ENCODE measurements at places on chromosomes 5 and 9.

- no peak for DNase-seq
Observed at GRCh38 chr9:10613419-10613818, 617 bp upstream of the PTPRD start.

GRCh38 chr5:56481428-56482357, 248.6 kb upstream of the ANKRD55 start:
- DNase-seq: no peak

- DNase-seq: no peak
Observed at GRCh38 chr5:173317091-173317730, 11.0 kb downstream of the STC2 start.

- no peak for DNase-seq
Observed at GRCh38 chr5:164188733-164189148, 683.3 kb downstream of the MAT2B start.

DNA sequence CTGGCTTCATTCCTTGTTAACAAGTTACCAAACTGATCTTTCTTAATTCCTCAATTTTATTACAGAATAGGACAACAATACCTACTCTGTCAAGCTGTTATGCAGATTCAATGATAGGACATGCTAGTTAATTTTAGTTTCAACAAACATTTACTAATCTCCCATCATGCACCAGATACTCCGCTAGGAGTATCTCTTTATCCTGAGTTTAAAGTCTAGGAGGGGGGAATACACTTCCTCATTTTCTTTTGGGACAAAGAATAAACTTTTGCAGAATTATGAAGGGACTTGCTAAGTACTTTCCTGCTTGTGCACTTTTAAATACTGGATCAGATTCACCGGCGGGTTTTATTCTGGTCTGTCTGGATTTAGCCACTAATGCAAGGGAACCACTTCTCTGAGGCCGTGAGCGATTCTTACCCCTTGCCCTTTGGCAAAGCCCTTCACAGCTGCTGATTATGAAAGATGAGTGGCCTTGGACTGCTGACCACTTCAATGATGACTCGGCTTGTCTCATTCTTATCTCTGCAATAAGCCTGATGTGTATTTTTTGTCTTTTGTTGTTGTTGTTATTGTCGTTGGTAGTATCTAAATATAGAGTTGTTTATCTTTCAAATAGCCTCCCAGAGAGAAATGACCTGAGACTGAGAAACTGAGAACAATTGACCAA, 73.9 kb downstream of the RMI1 start:
- no peak for DNase-seq

DNA sequence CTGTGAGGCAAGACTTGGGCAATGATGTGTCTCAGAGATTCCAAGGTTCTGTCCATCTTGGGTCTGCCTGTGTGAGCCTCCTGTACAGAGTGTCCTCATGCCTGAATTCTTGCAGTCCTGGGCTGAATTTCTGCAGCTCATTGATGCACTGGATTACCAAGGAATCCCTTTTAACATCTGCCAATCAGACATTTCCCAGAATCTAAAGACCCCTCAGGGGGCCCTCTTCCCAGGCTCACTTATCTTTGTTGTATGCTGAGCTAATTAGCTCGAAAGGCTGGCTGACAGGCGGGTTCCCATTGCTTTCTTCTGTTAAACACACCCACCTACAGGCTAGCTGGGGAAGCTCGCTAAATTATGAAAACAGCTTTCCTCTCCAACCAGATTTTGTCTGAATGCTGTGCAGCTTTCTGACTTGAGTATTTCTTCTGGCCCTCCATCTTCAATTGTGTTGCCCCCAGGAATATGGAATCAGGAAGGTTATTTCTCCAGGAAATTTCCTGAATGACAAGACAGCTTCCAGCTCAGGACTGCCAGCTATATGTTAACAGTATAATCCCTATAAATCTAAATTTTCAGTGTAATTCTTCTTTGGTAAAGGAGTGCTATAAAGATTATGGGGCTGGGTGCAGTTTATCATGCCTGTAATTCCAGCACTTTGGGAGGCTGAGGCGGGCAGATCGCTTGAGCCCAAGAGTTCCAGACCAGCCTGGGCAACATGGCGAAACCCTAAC, at the start of gene LIX1:
LIX1 (minus strand) TSS at position 91 of the 734 bp plus-strand sequence; CDS start at position 56, 35 bp downstream.
- peak; percentile 46 for DNase-seq

GRCh38 chr5:38745836-38746732, 99.7 kb upstream of the OSMR start:
- DNase-seq: no peak

- DNase-seq: no peak
Observed at GRCh38 chr9:35835766-35836165, 6.7 kb downstream of the TMEM8B start.

GRCh38 chr9:114662081-114662989, 4.7 kb upstream of the TEX53 start:
- DNase-seq: peak; percentile 26

DNA sequence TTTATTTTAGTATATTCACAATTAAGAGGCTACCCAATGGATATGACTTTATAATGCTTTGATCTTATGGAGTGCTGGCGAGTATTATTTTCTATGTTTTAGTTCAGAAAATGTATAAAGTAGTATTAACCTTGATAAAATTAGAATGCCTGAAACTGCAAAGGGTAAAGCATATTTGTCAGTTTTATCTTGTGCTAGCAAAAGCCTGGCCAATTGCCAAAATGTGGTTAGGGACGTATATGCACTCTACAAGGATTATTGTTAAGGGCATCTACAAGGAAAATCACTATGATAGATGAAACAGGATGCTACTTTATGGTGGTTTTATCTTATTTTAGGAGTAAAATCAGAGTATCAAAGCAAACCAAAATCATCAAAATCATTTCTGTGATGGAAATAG, 281.7 kb downstream of the CCDC171 start:
- DNase-seq: peak; percentile 31

DNA sequence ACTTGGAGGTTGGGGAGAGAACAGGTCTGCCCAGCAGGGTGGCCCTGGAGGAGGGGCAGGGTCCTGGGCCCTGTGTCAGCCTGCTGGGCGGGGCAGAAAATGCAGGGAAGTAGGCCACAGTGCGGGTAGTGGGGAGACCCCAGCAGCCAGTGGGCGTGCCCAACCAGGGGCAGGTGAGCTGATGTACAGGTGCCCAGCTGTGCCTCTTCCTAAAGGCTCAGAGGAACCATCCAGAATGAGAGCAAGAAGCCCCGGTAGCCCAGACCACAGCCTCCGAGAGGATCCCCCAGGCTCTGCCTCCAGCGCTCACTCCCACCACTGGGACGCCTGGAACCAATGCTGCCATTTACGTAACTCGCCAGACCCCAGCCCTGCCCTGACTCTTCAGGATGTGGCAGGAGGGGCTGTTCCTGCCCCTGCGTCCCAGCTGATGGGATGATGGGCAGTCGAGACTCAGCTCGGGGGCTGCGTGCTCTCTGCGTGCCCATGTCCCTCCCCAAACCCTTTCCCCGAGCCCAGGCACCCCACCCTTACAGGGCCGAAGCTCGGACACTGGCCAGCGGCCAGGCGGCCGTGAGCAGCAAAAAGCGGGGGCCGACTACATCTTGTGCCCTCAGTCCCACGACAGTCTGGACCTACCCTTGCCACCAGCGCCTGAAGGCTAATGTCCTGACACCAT, 17.9 kb upstream of the QRFP start:
- DNase-seq: no peak

DNA sequence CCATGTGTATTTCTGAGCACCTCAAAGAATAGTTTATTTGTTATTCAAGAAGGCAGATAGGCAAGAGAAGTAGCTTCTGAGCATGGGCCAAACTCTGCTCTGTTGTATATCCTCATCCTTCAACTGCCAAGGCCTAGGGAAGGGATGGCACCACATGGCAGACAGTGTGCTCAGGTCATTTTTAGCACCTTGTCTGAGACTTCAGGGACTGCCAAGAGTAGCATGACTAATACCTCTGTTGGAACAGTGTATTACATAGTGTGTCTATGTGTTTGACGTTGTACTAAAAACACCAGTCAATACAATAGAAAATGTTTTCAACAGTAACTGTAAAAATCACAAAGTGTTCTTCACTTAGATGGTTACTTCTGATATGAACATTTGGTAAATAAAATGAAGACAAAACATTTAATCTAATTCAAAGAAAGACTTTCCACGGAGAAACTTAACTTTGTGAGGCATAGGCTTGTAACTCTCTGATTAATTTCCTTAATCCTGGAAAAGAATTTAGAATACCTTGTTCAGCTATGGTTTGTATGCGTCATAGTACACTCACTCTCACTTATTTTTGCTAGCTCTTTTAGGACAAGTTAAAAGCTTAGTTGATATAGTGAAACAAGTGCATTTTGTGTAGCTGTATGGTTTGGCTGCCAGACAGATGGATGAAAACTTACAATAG, 318.4 kb upstream of the RIOK2 start:
- DNase-seq: no peak

DNA sequence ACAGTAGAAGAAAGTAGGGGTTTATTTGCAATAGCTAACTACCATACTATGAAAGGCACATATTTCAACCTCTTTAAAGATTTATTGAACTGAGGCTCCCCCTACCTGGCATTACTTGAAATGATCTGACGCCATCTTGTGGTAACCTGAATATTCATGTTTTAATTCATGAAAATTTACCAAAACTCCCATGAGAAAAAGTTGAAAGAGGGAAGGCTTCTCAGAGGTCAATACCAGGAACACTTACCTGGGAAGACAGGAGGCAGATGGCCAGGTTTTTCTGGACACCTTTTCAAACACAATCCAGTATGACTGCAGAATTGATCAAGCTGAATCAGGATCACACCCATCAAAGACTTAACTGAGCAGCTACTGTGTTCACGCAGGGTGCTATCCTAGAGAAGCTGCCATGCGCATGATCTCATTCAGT, 9.4 kb downstream of the PRELID2 start:
- peak; percentile 63 for DNase-seq

DNA sequence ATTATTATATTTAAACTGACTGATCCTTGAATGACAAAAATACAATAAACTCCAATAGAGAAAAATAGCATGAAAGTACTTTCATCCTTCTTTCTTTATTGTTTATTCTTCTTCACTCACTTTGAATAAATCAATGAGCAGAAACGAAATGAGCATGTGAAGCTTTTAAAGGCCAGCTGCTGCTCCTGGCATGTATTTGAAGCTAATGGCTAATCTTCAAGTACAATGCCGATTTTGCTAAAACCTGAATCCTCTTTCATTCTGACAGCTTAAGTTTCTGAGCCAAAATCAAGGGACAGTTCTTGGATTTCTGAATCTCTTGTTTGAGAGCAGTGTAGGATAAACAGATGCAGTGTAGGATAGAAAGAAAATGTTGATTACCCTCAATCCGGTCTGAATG, 237.3 kb downstream of the CDH10 start:
- DNase-seq: no peak

GRCh38 chr9:86723346-86723745, 224.0 kb downstream of the GAS1 start:
- DNase-seq: peak; percentile 54

- DNase-seq: no peak
Observed at GRCh38 chr9:71941060-71941568, 29.7 kb downstream of the C9orf85 start.

GRCh38 chr9:17578577-17578910, 322 bp upstream of the SH3GL2 start:
- no peak for DNase-seq

- DNase-seq: peak; percentile 35
Observed at GRCh38 chr5:75089137-75089536, 36.8 kb upstream of the GCNT4 start.

DNA sequence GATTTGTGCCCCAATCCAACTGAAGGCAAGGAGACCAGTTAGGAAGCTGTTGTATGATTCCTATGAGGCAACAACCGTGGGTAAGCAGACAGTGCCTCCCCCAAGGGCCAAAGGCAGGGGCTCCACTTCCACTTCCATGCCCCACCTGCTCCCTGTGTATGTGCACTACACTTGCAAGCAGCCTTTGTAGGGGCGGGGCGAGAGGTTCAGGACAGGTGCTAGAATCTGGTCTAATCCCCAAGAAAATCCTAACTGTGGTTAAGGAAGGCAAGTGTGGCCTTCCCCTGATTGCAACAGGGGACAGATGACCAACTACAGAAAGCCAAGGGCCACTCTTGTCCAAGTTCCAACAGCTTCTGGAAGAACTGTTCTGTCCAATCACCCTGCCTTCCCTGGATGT, 41.7 kb downstream of the B4GALT1 start:
- DNase-seq: no peak

GRCh38 chr5:123790226-123790625, 278.2 kb downstream of the CSNK1G3 start:
- peak; percentile 60 for DNase-seq

DNA sequence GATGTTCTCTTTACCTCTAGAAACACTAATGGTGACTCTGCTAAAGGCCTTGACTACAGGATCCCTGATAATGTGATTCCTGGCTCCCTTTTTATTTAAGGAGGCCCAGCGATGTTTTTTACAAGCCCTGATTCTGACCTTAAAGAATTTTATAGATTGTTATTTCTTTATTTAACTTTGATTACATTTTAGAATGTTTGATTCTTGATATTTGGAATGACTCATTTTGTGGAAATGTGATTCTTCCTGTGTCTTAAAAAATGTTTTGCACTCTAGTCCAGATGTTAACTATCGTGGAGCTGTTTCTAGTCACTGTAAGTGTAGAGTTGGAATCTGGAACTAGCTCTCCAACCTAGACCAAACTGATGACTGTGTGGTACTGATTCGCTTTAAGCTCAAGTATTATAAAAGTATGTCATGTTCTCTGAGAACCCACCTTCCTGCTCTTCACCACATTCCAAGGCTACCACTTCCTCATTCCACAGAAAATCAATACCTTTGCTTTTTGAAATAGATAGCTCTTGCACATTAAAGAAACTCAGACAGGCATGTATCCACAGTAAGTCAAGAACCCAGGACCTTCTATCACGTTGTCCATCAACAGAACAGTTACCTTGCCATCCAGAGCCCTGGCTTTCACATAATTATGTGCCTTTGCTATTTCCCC, 65.2 kb downstream of the JMY start:
- no peak for DNase-seq

- DNase-seq: no peak
Observed at GRCh38 chr5:14760548-14761002, 96.1 kb downstream of the OTULIN start.
